ENCODE measurements at places on chromosomes 3 and 15. TPM values are rescaled to one million over a fixed set of nuclear protein-coding genes. Genes with fewer than 3 reads are reported as not detected.

Gene FSTL1
- 280 TPM for total RNA-seq

Gene TRAT1
- not detected for total RNA-seq

Gene GOLGA6A
- 0.59 TPM for total RNA-seq

Gene SST
- not detected for total RNA-seq

Gene RARRES1
- total RNA-seq, result 0.62 TPM

Gene EIF3J
- total RNA-seq, result 76.2 TPM

Gene WNT7A
- total RNA-seq, result not detected

Gene GFM1
- total RNA-seq, result 25.8 TPM

Gene FOXB1
- total RNA-seq, result 9.6 TPM

Gene DCUN1D1
- 63.6 TPM for total RNA-seq

Gene PIGB
- total RNA-seq, result 18.7 TPM

Gene IQSEC1
- total RNA-seq, result 8.9 TPM

Gene SLC12A1
- not detected for total RNA-seq

Gene UBA7
- total RNA-seq, result 4.3 TPM

Gene SMCO1
- total RNA-seq, result not detected

Gene TRIM42
- total RNA-seq, result not detected

Gene NR2F2
- 24.6 TPM for total RNA-seq

Gene PLS1
- 15.8 TPM for total RNA-seq

Gene GRAMD2A
- 0.43 TPM for total RNA-seq

Gene CIDEC
- not detected for total RNA-seq

Gene SI
- not detected for total RNA-seq

Gene FEZF2
- 9.1 TPM for total RNA-seq

Gene LYSMD4
- 16.3 TPM for total RNA-seq

Gene RTP3
- total RNA-seq, result not detected

Gene PRR20G
- total RNA-seq, result not detected

Gene PRTG
- total RNA-seq, result 508 TPM

Gene GPR87
- total RNA-seq, result not detected

Gene EPHA3
- total RNA-seq, result 0.36 TPM

Gene ST3GAL6
- 13.5 TPM for total RNA-seq
